ENCODE measurements at places on chromosomes 4 and X.

DNA sequence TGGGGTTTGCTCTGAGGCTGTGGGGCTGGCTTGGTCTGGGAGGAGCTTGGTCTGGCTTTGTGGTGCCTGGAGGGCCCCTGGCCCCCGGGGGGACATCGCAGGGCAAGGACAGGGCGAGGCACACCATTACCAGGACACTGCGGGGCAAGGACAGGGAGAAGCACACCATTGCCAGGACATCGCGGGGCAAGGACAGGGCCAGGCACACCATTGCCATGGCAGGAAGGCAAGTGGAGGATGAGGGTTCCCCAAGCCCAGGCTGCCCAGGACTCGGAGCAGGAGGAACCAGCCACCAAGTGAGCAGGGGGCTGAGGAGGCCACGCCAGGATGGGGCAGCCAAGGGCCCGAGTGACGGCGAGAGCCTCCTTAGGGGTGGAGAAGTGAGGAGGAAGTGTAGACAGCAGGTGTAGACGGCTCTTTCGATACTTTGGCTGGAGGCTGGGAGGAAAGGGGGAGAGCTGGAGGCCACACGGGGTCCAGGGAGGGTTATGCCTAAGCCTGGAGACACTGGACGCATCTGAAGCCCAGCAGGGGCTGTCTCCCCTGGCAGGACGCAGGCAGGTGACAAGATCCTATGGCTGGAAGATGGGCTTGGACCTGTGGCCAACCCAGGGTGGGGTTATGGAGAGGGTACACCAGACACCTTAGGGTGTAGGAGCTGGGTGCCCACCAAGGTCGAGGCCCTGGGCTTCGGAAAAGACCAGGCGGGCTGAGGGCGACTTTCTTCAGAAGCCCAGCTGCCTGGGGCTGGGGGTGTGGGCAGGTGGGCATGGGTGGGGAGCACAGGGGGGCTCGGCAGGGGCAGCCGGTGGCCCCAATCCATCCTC lies 7.3 kb downstream of the NKX1-1 start:
- no peak for DNase-seq

DNA sequence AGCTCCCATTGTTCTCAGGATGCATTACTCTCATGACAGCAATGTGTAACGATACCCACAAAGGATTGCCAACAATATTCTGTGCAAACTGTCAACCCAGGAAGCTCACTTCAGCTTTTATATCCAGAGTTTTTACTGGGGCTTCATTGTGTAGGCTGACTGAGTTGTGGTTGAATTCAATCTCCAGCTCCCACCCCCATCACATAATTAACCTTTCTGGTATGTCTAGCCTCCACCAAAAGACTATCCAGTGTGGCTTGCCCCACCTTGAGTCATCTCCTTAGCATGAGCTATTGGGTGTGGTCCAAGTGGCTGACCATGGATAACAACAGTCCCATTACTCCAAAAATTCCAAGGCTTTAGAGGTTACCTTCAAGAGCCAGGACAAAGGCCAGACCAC lies 17.7 kb upstream of the TAB3 start:
- DNase-seq = no peak

GRCh38 chrX:153647461-153648357 lies 706 bp downstream of the DUSP9 start:
- DNase-seq = no peak

GRCh38 chr4:80839281-80839680 lies 191.2 kb upstream of the BMP3 start:
- DNase-seq = no peak

- DNase-seq = no peak
Observed at GRCh38 chr4:25503779-25504178, 126.7 kb downstream of the ANAPC4 start.

- DNase-seq = no peak
Observed at GRCh38 chr4:75989846-75990528, 758 bp downstream of the SDAD1 start.
